Activated T-helper 9 cell treated with anti-CD3 and anti-CD28 coated beads, Interleukin-2, amount 50 U/mL, for 16 hours (primary cell): ENCODE measurements at places on chromosomes 4 and X.

DNA sequence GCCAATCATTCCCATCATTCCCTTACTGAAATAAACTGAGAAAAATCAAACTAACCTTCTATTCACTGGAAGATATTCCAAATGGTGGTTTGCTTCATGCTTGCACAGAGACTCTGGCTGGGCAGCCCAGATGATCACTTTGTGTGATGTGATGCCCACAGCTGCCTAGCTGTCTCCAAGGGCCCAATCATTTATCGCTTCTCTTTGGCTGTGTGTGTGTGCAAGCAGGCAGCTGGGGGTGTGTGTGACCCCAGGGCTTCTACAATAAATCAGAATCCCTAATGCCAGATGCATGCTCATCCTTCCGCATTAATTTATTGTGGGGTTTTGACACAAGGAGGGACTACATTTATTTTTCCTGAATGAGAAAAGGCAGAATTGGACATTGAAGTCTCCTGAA is 140.1 kb upstream of the NDP start:
- no peak for DNase-seq

DNA sequence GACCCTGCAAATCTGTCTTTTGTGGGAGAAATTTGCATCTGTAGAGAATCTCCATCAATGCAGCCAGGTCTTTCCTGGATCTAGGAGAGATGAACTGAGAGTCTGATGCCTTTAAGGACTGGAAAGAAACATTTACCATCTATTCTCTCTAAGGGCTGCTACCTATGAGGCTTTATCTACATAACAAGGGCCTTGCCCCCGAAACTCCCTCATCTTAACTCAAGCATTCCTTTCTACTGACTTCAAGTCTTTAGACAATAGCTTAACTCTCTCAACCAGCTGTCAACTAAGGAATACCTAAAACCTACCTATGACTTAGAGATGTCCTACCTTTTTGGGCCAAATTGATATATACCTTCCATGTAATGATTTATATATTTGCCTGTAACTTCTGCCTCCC is 32.1 kb downstream of the MAGEB17 start:
- no peak for DNase-seq

DNA sequence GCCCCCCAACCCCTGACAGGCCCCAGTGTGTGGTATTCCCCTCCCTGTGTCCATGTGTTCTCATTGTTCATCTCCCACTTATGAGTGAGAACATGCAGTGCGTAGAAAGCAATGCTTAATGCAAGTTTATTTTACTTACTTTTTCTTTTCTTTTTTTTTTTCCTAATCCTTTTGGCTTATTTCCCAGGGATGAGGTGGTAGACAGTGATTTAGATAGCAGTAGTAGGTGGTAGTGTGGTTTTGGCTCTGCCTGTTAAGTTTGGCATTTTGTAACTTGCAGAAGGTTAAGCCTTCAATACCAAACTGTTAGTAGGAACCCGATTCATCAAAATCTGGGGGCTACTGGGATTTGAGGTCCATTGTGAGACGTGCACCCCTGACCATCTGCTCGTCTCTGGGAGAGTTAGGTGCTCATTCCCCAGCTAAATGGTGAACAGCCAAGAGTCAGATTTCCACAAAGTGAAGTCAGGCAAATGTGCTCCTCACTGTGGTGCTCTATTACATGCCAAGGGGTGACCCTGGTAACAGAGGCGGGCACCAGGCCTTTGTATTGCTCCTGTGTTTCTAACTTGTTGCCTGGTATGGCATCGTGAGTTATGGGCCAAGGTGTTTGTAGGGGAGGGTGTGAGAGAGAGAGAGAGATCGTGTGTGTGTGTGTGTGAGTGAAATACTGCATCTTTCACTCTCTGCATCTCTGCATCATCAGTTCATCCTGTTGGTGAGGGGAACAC is 70.3 kb downstream of the PHOX2B start:
- DNase-seq, result no peak

GRCh38 chrX:18390941-18391538 is 34.4 kb upstream of the CDKL5 start:
- peak; percentile 54 for DNase-seq

- DNase-seq, result no peak
Observed at GRCh38 chr4:84878090-84878489, 88.4 kb downstream of the WDFY3 start.

DNA sequence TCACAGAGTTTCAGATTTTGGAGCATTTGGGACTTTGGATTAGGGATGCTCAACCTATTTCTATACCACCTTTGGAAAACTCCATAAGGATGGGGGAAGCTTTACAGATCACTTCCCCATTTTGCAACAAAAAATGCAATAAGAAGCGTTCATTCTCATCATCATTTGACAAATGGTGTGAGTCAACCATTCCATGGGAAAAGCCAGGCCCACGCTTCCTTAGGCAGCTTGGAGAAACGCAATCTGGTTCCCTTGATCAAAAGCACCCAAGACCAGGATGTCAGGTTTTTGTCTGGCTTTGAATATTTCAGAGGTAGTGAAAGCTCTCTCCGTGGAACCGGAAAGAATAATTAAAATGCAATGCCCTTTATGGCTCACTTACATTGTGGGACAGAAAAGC is 79.3 kb upstream of the C4orf50 start:
- DNase-seq, result no peak

- DNase-seq, result no peak
Observed at GRCh38 chr4:104413487-104413886, 81.2 kb downstream of the CXXC4 start.

GRCh38 chr4:22897520-22898108 is 204.9 kb downstream of the GBA3 start:
- no peak for DNase-seq

GRCh38 chr4:168710353-168710946 is 213.6 kb downstream of the PALLD start:
- no peak for DNase-seq

- no peak for DNase-seq
Observed at GRCh38 chr4:119543187-119543586, 85.4 kb downstream of the PDE5A start.

DNA sequence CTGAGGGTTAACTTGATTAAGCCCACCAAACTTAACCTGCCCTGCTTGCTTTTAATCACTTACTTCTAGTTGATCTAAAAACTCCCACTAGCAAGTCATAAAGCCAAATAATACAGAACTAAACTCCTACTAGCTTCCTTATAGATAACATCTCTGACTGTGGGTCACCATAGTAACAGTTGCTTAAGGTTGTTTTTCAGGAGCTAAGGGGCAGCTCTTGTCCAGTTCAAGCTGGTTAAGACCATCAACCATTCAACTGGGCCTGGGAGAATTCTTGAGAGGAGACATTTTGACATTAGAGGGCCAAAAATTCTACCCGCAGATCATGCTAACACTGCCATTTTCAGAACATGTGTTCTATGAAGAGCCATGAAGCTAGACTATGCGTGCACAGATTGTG is 67.0 kb downstream of the UCHL1 start:
- DNase-seq, result no peak
